Activated CD8-positive, alpha-beta memory T cell treated with anti-CD3 and anti-CD28 coated beads for 24 hours (primary cell): ENCODE measurements at places on chromosomes 11 and 22.

- DNase-seq = no peak
Measured at GRCh38 chr22:50218996-50219727, 18.4 kb downstream of the SELENOO start.

GRCh38 chr11:537622-538430 is 499 bp downstream of the LRRC56 start:
- DNase-seq = no peak

DNA sequence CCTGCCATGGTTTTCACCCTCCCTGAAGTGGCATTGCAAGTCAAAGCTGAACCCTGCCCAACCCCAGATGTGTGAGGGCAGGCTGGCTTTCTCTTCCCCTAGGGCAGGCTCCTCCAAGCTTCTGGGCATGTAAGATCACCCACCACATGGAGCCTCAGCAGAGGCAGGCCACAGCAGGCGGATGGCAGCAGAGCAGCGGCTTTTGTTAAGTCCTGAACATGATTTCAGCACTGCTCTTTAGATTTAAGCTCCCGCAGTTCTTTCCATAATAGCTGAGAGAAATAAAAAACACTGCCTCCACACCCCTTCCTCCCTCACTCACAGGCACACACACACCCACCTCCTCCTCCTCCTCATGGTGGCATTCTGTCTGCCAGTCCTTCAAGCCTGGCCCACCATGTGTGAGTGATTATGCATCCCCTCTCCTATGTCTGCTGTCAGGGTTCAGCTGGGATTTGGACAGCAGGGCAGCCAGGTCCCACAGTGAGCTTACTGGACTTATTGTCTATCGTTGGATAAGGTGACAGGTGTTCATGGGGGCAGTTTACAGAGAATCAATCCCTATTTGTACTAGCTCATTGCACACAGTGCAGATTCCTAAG is 5.0 kb upstream of the NTM start:
- DNase-seq = no peak

GRCh38 chr11:3109921-3110706 is 52.9 kb upstream of the CARS1 start:
- DNase-seq = peak; percentile 73

DNA sequence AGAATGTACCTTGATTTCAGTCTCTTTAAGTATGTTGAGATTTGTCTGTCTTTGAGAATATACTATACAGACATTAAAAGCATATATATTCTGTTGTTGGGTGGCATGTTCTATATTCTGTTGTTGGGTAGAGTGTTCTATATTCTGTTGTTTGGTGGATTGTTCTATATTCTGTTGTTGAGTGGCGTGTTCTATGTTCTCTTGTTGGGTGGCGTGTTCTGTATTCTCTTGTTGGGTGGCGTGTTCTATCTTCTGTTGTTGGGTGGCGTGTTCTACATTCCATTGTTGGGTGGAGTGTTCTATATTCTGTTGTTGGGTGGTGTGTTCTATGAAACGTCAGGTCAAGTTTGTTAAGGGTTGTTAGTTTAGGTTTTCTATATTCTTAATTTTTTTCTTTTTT is 27.1 kb upstream of the CTTN start:
- DNase-seq = no peak

GRCh38 chr11:73399636-73400035 is 23.4 kb downstream of the RELT start:
- DNase-seq = no peak

DNA sequence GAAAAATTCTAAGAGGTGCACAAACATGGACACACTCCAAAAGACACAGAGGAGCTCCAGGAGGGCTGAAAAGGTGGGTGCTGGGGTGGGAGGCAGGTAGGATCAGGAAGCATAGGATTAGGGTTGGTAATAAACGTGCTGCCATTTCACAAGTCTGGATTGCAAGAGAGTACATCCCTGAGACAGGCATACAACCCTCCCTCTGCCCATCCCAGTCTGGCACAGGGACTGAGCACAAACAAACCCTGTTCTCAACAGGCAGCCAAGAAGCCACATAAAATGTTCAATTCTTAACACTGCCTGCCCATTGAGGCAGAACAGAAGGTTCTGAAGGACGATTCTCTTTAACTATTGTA is 18.5 kb downstream of the SLC35F2 start:
- DNase-seq = no peak

DNA sequence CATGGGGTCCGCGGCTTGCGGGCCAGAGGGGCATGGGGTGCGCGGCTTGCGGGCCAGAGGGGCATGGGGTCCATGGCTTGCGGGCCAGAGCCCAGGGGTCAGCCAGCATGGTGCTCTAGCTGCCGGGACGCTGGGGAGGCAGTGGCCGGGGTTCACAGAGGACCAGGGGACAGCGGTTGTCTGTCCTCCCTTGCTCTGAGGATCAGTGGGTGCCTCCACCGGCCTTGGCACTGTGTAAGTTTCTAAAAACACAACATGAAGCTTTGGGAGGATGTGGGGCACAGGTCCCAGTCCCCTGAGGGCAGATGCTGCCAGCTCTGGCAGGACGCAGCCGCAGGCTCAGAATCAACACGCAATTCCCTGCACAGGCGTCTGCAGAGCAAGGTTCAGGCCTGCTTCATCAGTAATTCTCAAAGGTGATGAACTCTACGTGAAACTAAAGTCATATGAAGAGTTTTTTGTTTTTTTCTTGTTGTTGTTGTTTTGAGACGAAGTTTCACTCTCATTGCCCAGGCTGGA is 3.0 kb downstream of the MLC1 start:
- DNase-seq = no peak

- no peak for DNase-seq
Measured at GRCh38 chr11:108729227-108729871, 64.5 kb downstream of the DDX10 start.

DNA sequence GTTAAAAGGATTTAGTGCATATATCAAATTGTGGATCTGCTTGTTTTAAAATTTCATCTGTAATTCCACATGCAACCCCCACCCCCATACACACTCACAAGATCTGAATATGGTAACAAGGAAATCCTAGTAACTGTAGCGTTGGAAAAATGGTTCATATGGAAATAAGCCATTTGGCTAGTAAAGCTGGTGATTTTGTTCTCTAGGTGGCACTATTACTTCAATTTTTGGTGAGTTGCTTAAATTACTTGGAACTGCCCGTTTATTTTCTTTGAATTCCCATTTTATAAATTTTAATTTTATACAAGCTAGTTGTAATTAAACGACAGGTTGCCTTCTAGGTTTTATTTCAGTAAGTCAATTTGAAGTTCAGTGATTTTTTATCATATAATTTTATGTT is 5.3 kb downstream of the BDNF start:
- no peak for DNase-seq

DNA sequence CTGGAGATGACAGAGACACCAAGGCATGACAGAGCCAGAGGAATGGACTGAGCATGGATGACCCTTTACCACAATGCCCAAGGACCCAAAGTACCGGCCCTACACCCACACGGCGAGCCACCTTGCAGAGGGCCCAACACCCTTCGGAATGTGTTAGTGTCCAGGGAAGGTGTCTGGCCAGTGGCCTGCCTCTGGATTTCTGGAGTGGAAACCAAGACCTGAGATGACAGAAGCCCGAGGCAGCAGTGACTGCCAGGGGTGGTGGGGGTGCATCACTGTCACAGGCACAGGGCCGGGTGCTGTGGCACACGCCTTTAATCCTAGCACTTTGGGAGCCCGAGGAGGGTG is 28.7 kb downstream of the PDGFB start:
- peak; percentile 47 for DNase-seq

- DNase-seq = no peak
Measured at GRCh38 chr22:44660051-44660830, 41.8 kb upstream of the PRR5 start.

DNA sequence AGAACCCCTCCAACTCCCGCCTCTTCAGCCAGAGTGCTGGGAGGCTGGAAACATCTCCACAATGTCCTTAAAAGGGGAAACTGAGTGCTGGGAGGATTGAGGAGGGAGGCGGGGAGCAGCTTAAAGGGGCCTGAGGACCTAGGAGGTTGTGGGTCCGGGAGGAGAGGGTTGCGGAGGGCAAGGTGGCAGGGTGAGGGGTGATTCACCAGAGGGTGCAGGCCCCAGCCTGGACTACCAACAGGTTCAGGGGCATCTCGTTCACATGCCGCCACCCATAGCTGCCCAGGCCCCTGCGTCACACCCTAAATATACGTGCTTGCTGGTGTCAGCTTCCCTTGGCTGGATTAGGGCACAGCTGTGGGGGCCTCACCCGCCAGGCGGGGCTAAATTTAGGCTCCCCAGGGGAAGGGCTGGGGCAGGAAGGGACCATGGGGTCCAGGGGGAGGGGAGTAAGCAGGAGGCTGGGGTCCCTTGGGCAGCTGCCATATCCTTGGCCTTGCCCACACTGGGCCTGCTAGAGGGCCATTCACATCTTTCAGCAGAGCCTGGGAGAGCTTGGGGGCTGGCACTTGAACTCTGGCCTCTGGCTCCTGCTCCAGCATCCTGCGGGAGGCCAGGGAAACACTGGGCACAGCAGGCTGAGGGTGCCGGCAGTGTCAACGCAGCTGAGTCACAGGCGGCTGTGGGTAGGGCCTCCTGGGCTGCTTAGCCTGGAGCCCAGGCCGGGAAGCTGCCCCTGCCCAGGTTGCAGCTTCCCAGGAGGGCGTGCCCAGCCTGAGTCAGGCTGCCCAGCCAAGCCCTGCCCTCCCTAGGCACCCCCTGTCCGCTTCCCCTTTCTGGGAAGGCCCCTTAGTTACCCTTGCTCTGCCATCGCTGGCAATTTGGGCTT is 1.3 kb downstream of the EHBP1L1 start:
- DNase-seq = no peak

GRCh38 chr11:83249972-83250593 is 36.1 kb downstream of the CCDC90B start:
- no peak for DNase-seq

DNA sequence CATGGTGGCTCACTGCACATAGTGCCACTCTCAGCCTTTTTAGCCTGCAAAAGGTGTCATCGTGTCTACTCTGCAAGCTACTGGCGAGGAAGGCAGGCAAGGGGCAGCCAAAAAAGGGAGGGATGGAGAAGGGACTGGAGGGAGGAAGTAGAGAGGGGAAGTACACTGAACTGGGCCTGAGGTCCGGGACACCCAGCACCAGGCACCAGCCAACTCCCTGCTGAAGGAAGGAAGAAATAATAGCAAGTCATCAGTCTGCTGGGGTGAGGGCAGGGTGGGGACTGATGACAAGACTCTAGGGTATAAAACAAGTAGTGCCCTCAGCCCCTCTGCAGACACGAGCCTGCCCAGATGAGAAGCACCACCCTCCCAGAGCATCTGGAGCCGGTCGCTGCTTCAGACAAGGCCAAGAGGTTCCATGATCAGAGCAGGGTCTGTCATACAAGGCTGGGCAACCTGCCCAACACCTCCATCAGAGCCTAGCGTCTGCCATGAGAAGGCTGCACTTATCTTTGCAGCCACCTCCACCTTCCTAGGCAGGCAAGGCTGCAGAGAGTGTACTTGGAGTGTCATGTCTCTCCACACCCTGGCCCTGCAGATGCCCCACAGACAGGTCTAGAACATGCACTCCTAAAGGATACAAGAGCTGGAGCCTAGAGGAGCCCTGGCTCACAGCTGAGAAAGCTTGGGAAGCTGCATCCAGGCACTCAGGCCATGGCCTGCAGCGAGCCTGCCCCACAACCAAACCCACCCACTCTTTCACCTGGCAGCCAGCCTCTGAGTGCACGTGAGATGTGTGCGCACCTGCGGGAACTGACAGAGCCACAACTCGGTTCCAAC is 9.0 kb upstream of the COMT start:
- no peak for DNase-seq

DNA sequence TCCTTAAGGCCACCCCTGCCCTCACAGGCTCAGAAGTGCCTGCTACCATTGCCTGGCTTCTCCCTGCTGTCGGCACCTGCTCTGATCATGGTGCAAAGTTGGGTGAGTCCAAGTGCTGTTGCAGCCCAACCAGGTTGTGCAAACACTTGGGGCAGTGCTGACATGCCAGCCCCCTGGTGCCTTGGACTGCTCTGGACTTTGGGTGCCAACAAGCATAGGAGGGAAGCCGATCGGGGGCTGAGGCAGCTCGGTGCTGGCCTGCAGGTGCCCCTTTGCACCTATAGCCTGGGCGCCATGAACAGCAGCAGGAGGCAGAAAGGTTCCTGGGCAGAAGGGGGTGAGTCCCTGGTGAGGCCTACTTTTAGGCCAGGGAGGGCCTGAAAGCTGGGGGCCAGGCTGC is 113.0 kb downstream of the ARHGAP20 start:
- no peak for DNase-seq

- DNase-seq = no peak
Measured at GRCh38 chr11:27697679-27698275, 2.5 kb downstream of the BDNF start.

DNA sequence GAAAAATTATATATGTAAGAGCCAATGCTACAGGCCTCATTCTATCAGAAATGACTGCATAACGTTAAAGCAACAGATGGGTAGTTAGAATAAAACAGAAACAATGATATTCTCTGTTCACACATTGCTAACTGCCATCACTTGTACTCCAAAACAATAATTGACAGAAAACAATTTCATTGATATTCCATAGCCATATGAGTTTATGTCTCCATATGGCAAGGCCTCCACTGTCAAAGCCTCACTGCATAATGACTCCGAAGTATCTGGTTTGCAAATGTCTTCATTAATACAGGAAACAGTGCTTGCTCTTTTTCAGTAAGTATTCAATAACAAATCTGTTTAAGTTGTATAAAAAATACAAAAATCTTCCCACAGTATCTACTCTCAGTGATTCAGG is 9.9 kb downstream of the DDI1 start:
- no peak for DNase-seq

GRCh38 chr22:50247748-50248147 is 2.9 kb upstream of the TUBGCP6 start:
- peak; percentile 65 for DNase-seq

DNA sequence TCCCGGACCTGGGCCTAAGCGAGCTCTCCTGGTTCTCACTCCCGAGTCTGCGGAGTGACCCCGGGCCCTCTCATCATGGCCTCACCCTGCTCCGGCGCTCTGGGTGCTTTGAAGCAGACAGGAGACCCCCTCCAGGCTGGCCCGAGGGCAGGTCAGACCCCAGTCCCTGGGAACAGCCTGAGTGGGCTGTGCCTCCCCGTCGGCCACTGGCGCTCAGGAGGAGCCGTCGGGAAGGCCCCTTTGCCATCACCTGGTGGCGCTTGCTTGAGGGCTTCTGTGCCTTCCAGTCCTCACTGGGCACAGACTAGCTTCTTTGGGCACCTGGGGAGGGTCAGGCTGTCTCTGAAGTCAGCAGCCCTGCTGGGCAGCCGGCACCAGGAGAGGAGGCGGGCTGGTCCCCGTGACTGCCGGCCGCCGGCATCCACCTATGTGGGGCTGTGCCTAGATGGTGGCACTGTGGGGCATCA is 6.7 kb downstream of the BRSK2 start:
- DNase-seq = no peak

- DNase-seq = no peak
Measured at GRCh38 chr11:102171101-102171500, 60.9 kb downstream of the YAP1 start.

- no peak for DNase-seq
Measured at GRCh38 chr22:30662040-30662439, 5.6 kb downstream of the DUSP18 start.

DNA sequence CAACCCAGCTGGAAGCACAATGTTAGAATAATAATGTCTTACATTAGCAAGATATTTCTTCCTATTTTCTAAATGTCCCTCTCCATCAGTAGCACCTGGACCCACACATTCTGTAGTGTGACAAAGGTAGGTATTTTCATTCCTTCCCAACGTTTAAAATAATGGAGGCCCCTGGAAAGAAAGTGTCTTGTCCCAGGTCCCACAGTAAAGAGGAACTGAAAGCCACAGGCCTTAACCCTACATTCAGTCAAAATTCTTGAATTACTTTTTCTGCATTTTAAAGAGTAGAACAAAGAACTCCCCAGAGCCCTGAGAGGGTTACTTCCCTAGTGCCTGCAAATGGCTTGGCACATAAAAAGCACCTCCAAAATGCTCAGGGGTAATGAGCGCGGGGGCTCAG is 26.3 kb downstream of the OPCML start:
- no peak for DNase-seq

- no peak for DNase-seq
Measured at GRCh38 chr11:20477418-20478090, 90.0 kb downstream of the PRMT3 start.
